Astrocyte of the cerebellum (primary cell): ENCODE measurements at places on chromosomes 1 and 21.

DNA sequence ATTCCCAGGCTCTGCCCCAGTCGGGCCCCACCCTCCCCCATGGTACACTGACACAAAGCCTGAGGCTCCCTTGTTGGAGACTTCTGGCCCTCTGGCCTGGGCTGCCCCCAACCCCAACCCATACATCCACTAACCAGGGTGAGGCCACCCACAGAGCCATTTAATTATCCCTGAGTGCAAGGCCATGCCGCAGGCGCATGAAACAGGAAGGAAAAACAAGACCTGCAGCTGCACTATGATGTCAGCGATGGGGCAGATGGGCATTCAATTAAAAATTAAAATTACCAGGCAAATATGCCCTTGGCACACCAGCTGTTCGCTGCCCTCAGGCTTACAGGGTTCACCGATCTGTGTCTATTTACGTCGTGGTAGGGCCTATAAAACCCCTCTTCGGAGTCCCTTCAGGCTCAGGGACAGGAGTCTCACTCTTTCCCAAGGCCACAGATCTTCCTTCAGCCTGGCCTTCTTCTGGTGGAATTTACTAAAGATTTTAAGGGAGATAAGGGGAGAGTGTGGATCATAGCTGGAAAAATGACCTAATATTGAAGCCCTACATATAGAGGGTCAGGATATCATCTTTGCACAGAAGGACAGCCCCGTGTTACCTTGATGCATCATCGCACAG lies 29.6 kb upstream of the RGS16 start:
- no peak for DNase-seq

DNA sequence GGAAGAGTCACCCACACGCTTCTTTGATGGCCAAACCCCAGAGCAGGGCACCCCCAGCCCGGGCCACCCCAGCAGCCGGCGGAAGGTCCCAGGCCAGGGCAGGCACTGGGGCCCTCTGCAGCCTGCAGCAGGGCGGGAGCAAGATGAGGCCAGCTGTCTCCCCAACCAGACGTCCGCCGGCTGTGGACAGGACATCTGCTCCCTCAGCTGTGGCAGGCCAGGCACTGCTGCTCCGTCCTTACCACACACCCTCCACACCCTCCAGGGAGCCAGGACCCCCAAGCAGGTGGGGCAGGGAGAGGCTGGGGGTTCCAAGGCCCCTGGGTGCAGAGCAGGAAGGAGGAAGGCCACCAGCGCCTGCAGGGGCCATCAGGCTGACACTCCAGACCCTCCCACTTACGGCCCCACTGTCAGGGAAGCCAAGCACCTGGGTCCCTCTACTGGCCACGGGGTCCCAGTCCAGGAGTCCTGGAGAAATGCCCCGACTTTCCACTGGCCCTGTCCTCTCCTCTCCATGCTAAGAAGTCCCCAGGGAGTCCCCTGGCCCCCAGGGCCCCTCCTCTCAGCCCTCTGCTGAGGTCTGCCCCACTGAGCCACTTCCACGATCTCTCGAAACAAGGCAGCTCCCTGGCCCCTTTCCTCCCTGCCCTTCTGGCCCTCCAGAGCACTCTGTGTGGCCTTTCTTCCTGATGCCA lies 5.6 kb downstream of the WNT9A start:
- no peak for DNase-seq

DNA sequence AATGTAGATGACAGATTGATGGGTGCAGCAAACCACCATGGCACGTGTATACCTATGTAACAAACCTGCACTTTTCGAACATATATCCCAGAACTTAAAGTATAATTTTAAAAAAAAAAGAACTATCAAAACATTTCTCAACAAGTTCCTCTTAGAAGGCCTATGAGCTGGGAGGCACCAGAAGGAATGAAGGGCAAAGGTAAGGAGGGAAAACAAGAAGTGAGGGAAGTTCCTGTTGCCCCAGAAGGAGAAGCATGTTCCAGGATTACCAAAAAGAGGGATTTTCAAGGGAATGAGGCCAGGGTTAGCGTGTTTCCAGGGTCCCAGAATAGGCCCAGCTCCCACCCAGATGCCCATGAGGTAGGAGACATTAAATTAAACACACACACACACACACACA lies 361.0 kb downstream of the SETD4 start:
- DNase-seq = no peak

DNA sequence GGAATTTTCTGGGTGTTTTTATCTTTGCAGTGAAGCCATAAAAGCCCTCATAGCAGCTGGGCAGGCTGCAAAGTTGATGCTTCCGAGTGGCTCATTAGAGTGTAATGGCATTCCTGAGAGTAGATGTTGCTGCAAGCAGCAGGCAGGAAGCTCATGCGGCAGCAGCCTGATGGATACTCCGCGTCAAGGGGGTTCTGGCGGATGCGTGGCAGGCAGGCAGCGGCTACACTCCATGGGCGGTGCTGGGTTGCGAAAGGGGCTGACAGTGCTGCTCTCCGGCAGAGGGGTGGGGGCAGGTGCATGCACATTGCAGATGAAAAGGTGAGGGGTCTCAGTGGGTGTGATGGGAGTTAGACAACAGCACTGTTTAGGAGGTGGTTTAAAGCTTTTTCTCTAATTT lies 93.2 kb upstream of the AJAP1 start:
- DNase-seq = no peak

DNA sequence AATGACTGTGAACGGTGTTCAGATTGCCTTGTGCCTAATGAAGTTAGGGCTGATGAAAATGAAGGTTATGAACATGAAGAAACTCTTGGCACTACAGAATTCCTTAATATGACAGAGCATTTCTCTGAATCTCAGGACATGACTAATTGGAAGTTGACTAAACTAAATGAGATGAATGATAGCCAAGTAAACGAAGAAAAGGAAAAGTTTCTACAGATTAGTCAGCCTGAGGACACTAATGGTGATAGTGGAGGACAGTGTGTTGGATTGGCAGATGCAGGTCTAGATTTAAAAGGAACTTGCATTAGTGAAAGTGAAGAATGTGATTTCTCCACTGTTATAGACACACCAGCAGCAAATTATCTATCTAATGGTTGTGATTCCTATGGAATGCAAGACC lies 96.6 kb downstream of the ZFYVE9 start:
- DNase-seq = no peak
